ENCODE measurements at places on chromosomes 7 and 10.

- DNase-seq: peak; percentile 38
These were observed 382.6 kb downstream of the LRMDA start for GRCh38 chr10:75814014-75814413.

GRCh38 chr7:98506471-98506870 lies 105.6 kb upstream of the BAIAP2L1 start:
- no peak for DNase-seq

DNA sequence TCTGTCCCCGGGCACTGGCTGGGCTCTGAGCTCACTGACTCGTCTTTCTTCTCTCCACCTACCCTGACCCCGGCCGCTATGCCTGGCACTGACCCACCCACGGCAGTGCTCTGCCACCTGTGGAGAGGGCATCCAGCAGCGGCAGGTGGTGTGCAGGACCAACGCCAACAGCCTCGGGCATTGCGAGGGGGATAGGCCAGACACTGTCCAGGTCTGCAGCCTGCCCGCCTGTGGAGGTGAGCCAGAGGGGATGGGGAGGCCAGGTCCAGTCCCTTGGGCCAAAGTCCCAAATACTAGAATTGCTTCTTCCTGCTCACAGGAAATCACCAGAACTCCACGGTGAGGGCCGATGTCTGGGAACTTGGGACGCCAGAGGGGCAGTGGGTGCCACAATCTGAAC lies 27.3 kb downstream of the TBATA start:
- no peak for DNase-seq

- DNase-seq: no peak
These were observed 18.3 kb downstream of the VOPP1 start for GRCh38 chr7:55554038-55554437.

GRCh38 chr7:157930926-157931466 lies 594.2 kb downstream of the DNAJB6 start:
- no peak for DNase-seq

- peak; percentile 88 for DNase-seq
These were observed 72.5 kb downstream of the CDK6 start for GRCh38 chr7:92763636-92764423.

- DNase-seq: no peak
These were observed 5.0 kb downstream of the EIF3B start for GRCh38 chr7:2359610-2360009.

DNA sequence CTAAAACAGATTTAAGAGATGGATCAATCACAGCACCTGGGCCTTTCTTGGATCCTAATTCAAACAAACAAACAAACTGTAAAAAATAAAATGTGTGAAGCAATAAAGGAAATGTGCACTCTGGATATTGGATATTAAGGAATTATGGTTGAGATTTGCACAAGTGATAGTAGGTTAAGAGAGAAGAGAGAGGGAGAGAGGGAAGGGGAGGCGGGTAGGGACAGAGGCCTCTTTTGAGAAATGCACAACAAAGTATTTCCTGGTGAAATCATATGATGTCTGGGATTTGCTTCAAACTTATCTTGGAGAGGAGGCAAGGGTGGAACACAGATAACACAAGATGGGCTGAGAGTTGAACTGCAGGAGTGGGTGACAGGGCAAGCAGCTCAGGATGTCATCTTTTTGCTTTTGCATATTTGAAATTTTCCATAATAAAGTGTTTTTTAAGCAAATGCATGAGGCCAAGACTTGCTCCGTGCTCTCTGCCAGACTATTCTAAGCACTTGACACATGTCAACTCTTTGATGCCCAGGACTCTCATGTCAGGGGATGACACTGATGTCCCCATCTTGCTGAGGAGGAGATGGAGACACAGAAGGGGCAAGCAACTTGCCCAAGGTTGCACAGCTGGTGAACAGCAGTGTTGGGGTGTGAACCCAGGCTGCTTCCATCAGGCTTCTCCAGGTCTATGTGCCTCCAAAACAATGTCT lies 9.1 kb upstream of the AEBP1 start:
- no peak for DNase-seq

DNA sequence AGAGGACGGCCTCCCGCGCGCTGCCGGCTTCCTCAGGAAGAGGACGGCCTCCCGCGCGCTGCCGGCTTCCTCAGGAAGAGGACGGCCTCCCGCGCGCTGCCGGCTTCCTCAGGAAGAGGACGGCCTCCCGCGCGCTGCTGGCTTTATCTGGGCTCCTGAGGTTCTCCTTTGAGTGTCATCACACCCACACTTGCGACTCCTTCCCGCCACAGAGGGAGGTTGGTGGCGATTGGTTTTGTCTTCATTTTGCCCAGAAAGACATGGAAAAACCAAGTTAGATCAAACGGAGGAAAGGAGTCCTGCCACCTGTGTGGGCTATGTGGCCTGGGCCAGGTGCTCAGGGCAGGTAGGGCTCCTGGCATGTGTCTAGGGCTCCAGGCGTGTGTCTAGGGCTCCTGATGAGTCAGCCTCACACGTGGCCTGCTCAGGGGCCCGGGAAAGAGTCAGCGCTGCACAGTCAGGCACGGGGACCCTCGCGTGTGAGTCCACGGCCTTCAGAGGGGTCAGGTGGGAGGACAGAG lies 138.0 kb downstream of the VIPR2 start:
- DNase-seq: no peak
